ENCODE measurements at places on chromosomes 4 and X. TPM values are rescaled to one million over a fixed set of nuclear protein-coding genes. Genes with fewer than 3 reads are reported as not detected.

DNA sequence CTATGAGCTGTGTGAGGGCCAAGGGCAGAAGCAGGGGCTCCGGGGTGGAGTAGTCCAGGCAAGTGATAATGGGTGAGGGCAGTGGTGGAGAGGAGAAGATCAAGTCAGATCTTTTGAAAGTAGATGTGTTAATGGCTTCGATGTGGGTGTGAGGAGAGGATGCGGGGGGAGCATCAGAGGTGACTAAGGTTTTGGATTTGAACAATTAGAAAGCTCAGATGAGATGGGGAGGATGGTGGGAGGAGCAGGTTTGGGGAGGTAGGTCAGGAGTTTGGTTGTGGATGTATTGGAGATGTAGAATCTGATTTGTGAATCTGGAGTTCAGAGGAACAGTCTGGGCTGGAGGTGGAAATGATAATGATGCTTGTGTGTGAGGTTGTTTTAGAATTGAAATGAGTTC lies 4.6 kb downstream of the FTSJ1 start:
- DNase-seq, result no peak

DNA sequence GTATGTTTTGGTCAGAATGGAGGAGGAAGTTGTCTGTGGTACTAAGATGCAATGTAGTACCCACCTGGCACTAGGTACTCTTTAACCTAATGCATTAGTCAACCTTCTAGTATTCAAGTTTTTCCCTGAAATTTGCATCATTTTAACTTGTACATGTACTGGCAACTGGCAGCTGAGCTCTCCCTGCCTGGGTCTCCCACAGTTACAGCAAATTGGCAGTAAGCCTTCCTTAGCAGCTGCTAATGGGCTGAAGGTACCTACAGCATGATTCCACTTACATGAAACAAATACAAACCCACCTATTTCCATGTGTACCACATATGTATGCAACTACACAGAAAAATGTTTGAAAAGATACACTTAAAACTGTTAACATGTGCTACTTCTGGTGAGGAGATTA lies 8.1 kb upstream of the KLHL2 start:
- DNase-seq, result no peak

DNA sequence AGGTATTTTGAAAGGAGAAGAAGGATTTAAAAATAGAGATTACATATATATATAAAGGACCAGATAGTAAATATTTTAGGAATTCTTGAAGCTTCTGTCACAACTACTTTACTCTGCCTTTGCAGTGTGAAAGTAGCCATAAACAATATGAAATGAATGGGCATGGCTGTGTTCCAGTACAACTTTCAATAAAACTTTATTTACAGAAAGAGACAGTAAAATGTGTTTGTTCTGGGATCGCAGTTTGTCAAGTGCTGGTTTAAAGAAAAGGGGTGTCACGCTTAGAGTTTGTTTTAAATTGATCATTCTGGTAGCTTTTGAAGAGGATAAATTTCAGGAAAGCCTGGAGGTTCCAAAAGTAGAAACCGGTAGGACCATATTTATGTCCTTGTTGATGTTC lies 176.1 kb upstream of the HS3ST1 start:
- DNase-seq, result no peak

The TMPRSS11A gene
- not detected for total RNA-seq

- no peak for DNase-seq
Measured at GRCh38 chrX:128439159-128439558, 387.0 kb upstream of the ACTRT1 start.

DNA sequence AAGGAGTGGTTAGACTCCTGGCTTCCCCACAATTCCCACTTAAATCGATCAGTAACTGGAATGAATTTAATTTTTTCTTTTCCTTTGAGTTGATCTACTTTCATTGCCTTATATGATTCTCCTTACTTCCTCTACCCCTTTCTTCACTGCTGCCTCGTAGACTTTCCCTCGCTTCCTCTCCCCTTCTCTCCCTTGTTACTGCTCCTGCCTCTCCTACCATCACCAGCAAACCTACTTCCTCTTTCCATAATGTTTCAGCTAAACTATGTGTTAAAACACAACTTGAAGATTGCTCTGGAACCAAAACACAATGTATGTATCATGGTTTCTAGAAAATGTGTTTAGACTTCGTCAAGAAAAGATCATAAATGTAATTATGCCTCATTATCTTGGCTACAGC lies 132.0 kb upstream of the TET2 start:
- DNase-seq, result no peak

DNA sequence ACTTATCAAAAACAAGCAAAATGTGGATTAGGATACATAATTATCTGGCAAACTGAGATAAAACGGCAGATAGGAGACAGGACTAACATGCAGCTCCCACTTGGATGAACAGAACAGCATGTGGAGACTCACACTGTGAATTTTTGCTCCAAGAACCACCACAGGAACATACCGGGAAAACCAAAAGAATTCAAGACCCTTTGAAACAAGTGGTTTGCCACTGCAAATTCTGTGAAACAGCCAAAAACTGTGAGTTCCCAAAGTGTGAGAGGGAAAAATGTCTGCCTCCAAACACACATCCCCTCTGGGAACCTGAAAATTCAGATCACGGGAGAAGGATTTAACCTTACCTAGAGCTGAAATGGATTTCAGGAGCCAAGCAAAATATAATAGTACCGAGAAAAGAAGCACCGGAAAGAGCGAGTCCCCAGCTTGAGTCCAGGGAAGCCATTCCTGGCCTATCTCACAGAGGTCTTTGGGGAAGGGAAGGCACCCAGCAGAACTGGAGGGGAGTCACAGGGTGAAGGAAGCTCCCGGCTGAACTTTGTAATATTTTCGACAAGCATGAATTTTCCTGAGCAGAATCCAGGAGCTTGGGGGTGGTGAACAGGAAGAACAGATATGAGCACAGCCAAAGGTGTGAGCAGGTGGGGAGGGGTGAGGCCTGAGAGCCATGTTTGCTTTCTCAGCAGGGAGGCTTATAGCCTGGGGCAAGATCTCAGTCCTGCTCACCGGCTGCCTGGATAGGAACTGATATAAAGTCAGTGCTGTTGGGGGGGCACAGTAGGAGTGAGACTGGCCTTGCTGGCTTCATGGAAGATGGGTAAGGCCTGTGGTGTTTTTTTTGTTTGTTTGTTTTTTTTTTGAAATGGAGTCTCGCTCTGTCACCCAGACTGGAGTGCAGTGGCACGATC lies 23.9 kb downstream of the MANBA start:
- DNase-seq, result no peak

- no peak for DNase-seq
Measured at GRCh38 chr4:140004922-140005627, 148.9 kb downstream of the MAML3 start.

DNA sequence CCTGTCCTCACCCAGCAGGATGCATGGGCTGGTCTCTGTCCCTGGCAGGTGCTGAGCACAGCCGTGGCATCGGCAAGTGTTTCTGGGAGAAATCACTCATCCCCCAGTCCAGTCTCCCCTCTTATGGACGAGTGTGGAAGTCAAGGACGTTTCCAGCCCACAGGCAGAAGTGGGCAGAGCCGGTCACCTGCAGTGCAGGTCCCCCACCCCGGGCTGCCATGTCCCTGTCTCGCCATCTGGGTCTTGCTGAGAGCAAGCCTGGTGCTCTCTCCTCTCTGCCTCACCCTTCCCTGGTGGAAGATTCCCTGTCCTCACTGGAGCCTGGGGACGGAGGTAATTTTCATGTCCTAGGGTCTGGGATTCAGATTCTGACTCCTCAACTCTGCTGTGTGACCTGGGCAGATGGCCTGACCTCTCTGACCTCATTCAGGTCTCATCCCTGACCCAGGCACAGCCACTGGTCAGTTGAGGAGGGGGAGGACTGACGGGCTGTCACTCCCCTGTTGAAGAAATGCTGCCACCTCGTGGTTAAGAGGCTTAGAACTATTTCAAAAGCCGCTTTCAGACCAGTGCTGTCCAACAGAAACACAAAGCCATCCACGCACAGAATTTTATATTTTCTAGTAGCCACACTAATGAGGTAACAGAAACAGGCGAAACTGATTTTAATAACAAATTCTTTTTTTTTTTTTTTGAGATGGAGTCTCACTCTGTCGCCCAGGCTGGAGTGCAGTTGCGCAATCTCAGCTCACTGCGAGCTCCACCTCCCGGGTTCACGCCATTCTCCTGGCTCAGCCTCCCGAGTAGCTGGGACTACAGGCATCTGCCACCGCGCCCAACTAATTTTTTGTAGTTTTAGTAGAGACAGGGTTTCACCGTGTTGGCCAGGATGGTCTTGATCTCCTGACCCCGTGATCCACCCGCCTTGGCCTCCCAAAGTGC lies 1.8 kb downstream of the CPZ start:
- DNase-seq, result no peak

- DNase-seq, result no peak
Measured at GRCh38 chrX:302975-303374, 15.6 kb downstream of the GTPBP6 start.

- no peak for DNase-seq
Measured at GRCh38 chrX:76148041-76148665, 24.7 kb upstream of the PBDC1 start.

GRCh38 chr4:137370206-137370633 lies 162.1 kb downstream of the PCDH18 start:
- no peak for DNase-seq

GRCh38 chr4:55396308-55397125 lies 760 bp downstream of the TMEM165 start:
- DNase-seq, result peak; percentile 59

GRCh38 chr4:101660607-101661006 lies 129.9 kb upstream of the BANK1 start:
- DNase-seq, result no peak

The CXCL8 gene
- total RNA-seq, result 7.9 TPM

- DNase-seq, result no peak
Measured at GRCh38 chrX:10133980-10134676, 22.6 kb upstream of the CLCN4 start.

The SPATA18 gene
- total RNA-seq, result 4.3 TPM

The FAM9C gene
- not detected for total RNA-seq

- no peak for DNase-seq
Measured at GRCh38 chr4:73257651-73258435, 755 bp downstream of the ANKRD17 start.

GRCh38 chr4:26029568-26030131 lies 115.6 kb downstream of the SMIM20 start:
- DNase-seq, result no peak

DNA sequence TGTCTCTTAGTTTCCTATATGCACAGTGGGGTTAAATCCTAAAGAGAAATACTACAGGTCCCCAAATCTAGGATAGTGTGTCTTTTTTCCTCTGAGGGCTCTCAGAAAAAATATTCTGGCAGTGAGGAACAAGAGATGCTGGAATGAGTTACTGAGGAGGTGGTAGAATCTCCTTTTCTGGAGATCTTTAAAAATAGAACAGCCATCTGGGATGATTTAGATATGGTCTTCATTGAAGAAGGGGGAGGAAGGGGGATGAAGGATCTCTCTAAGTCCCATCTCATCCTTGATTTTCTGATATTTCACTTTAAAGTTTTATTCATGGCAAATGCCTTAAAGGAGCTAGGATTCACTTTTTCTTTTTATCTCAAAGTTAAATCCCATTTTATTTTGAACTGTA lies 235.0 kb downstream of the MAML3 start:
- no peak for DNase-seq

- no peak for DNase-seq
Measured at GRCh38 chrX:131818297-131818936, 204.7 kb upstream of the STK26 start.

DNA sequence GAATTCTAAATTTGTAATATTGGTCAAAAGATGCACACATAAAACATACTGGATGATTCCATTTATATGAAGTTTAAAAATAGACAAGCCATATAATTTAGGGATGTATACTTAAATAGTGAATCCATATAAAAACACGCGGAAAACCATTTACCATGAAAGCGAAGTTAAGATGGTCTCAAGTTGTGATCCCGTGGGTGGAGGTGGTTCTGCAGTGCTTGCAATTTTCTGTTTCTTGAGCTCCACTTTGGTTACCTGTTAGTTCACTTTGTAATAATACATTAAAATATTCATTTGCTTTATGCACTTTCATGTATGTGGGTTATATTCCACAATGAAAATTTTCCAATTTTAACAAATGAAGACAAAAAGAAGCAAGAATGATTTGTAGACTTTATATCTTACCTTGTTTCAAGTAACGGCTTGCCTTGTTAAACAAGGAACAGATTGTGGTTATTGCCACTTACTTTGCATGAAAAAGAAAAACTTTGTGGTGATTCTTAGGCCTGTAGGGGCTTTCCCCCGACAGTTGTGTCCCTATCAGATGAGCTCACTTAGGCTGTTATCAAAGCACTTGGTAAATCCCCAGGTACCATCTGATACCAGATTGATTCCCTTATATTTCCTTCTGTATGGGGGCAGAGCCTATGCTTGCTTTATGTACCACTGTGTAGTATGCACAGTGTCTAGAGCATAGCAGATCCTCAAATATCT lies 12.2 kb downstream of the UCP1 start:
- no peak for DNase-seq

DNA sequence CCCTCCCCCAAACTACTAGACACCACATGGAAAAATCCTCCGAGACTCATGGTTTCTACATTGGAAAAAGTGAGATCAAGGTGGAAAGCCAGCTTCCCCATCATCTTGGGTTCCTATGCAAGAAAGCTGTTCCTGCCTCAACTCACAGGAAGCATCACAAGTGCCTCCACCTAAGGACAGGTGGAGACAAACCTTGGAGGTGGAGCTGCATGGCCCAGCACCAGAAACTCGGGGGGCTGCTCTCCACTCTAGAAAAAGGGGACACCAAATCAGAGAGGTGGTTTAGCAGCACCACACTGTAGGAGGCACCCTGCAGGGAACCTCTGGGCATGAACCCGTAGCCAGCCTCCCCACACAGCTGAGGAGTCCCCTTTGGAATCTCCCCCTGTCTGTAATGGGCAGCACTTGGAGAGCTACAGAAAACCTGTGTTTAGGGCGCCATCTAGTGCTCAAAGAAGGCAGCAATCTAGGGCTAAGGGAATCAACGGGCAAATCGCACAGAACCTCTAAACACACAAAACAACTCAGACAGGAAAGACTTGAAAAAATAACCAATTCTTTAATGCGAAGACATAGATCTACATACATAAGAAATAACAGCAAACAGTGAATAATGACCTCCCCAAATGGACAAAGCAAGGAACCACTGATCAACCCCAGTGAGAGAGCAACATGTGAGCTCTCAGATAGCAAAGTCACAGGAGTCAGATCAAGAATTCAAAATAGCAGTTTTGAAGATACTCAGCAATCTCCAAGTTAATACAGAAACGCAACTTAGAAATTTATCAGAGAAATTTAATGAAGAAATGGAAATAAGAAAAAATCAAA lies 37.0 kb upstream of the ZBTB33 start:
- DNase-seq, result no peak

The SGMS2 gene
- 73.6 TPM for total RNA-seq

DNA sequence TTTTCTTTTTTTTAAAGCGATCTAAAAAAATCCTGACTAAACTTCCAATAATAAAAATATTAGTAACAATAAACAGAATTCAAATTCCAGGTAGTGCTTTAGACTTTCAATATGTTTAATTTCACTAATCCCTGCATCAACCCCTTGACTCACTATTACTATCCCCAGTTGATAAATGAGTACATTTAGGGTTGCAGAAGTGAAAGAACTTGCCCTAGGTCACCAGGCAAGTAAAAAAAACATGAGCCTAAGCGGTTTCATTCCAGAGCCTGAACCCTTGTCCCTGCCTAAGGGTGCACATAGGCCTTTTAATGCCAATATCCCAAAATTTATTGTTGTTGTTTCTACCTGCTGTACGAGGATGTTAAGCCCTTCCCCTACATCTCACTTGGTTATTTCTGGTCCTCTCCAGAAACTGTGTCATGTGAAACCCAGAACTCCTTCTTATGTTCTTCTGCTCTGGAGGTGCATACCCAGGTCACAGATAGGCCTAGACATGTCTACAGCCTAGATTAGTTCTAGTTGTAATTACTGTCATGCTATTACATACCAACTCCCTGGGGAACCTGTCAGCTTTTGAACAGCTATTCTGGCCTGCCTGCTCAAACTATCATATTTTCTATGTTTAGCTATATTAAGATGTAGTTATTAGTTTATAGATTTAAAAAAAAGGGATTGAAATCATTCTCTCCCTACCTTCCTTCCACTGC lies 244.5 kb upstream of the PITX2 start:
- no peak for DNase-seq
